ENCODE measurements at places on chromosomes 13 and 19. TPM values are rescaled to one million over a fixed set of nuclear protein-coding genes. Genes with fewer than 3 reads are reported as not detected.

- H3K4me3 ChIP-seq, result no peak overlapping the region
- no peak overlapping the region for H3K27ac ChIP-seq
- no peaks in the 10 kb centered on the region for H3K36me3 ChIP-seq
Observed at GRCh38 chr13:80840316-80840976, 499.5 kb upstream of the SPRY2 start.

The OVOL3 gene
- not detected for total RNA-seq

- peak within 1 kb of the TSS; percentile 93 for H3K4me3 ChIP-seq
- DNase-seq, result peak; percentile 89
- H3K36me3 ChIP-seq, result peaks cover 8% of the 10 kb centered on the region
- no peaks in the 10 kb centered on the region for H3K27me3 ChIP-seq
Observed at GRCh38 chr13:102773441-102774213, at the start of gene TEX30. Gene TEX30, minus strand, starts transcription at chr13:102773786. Its CDS starts 3,760 bp downstream, at chr13:102770026.

- no peaks in the 10 kb centered on the region for H3K36me3 ChIP-seq
- no peak overlapping the region for H3K27ac ChIP-seq
- peaks cover 49% of the 10 kb centered on the region for H3K27me3 ChIP-seq
- peaks cover 8% of the 10 kb centered on the region for H3K4me1 ChIP-seq
Observed at GRCh38 chr19:1673645-1674292, 21.4 kb upstream of the TCF3 start.

- DNase-seq, result no peak
- no peak overlapping the region for H3K4me3 ChIP-seq
- H3K27me3 ChIP-seq, result no peaks in the 10 kb centered on the region
- no peaks in the 10 kb centered on the region for H3K4me1 ChIP-seq
- no peak overlapping the region for H3K27ac ChIP-seq
Observed at GRCh38 chr19:23996549-23996948, 81.9 kb downstream of the ZNF726 start.

The POLD1 gene
- 158 TPM for total RNA-seq

The VSTM2B gene
- not detected for total RNA-seq

DNA sequence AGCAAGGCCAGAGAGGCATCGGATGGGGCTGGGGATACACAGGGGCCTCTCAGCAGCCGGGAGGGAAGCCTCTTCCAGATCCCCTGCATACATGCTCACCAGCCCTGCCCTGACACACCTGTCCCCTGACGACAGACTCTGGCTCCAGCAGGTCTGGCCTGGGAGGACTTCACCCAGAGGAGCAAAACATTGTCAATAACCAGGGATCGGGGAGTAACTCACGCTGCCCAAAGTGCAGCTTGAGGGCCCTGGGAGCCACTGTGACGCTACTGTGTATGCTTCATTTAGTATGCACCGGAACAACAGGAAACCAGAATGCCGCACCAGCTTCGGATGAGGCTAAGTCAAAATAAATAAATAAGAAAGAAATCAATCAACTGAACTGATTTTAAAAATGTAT is 12.4 kb upstream of the CD22 start:
- H3K4me3 ChIP-seq, result no peak overlapping the region
- H3K36me3 ChIP-seq, result no peaks in the 10 kb centered on the region
- no peak overlapping the region for H3K27ac ChIP-seq
- H3K4me1 ChIP-seq, result peaks cover 7% of the 10 kb centered on the region

The TEX101 gene
- not detected for total RNA-seq

GRCh38 chr19:28322945-28323344 is 890.0 kb downstream of the UQCRFS1 start:
- H3K27ac ChIP-seq, result no peak overlapping the region
- DNase-seq, result no peak
- H3K27me3 ChIP-seq, result no peaks in the 10 kb centered on the region
- no peak overlapping the region for H3K4me3 ChIP-seq

The KRTDAP gene
- not detected for total RNA-seq

The F2RL3 gene
- 0.59 TPM for total RNA-seq

- peaks cover 6% of the 10 kb centered on the region for H3K4me1 ChIP-seq
- DNase-seq, result no peak
- no peak overlapping the region for H3K27ac ChIP-seq
- no peak overlapping the region for H3K4me3 ChIP-seq
- H3K36me3 ChIP-seq, result no peaks in the 10 kb centered on the region
- H3K27me3 ChIP-seq, result peaks cover 10% of the 10 kb centered on the region
Observed at GRCh38 chr19:34118879-34119748, 53.2 kb upstream of the LSM14A start.

The DENND1C gene
- total RNA-seq, result 100 TPM

- no peaks in the 10 kb centered on the region for H3K27me3 ChIP-seq
- H3K27ac ChIP-seq, result no peak overlapping the region
- no peak for DNase-seq
- peaks cover 1% of the 10 kb centered on the region for H3K36me3 ChIP-seq
Observed at GRCh38 chr19:23531231-23531790, 136.0 kb upstream of the ZNF91 start.

- no peaks in the 10 kb centered on the region for H3K36me3 ChIP-seq
- no peaks in the 10 kb centered on the region for H3K4me1 ChIP-seq
- H3K4me3 ChIP-seq, result no peak overlapping the region
- no peak for DNase-seq
Observed at GRCh38 chr13:33932769-33933406, 114.9 kb downstream of the RFC3 start.

DNA sequence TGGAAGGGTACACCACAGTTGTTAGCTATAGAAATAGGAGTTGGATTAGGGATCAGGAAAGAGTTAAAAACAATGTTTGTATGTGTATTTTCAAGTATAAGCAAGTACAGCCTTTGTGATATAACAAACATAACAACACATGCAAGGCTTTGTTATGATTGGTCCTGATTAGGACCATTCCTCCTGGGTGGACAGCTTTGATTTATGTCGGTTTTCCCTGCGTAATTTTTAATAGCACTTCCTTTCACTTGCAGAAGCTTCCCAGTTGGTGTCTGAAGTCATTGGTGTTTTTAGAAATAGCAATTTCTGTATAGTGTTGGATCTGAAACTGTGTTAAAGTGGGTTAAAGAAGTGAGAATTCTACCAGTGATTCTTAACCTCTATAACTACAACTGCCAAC is 10.0 kb downstream of the FNDC3A start:
- DNase-seq, result no peak
- no peak overlapping the region for H3K27ac ChIP-seq
- peaks cover 9% of the 10 kb centered on the region for H3K4me1 ChIP-seq
- no peaks in the 10 kb centered on the region for H3K27me3 ChIP-seq
- no peak overlapping the region for H3K4me3 ChIP-seq

- peaks cover 4% of the 10 kb centered on the region for H3K27me3 ChIP-seq
- H3K4me1 ChIP-seq, result peaks cover 31% of the 10 kb centered on the region
- H3K36me3 ChIP-seq, result peaks cover 20% of the 10 kb centered on the region
- no peak overlapping the region for H3K4me3 ChIP-seq
- no peak for DNase-seq
- H3K27ac ChIP-seq, result no peak overlapping the region
Observed at GRCh38 chr13:50531917-50532899, 311.3 kb downstream of the DLEU7 start.

DNA sequence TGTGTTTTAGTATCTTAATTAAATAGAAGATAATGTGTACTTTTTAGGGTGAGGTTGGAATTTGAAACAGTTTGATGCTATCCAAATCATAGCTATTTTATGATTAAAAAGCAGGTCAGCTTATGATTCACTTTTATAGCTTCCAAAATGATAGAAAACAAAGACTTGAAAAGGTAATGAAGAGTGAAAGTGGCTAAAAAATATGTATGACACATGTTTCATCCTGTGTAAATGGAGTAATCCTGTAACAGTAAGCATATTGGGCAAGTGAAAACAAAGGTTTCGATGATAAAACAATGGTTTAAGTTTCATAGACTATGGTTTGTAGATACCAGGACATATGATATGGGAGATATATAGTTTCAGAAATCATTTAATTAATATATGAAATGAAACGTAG is 456.2 kb downstream of the PCDH20 start:
- no peaks in the 10 kb centered on the region for H3K36me3 ChIP-seq
- DNase-seq, result no peak
- no peak overlapping the region for H3K4me3 ChIP-seq
- no peaks in the 10 kb centered on the region for H3K4me1 ChIP-seq
- no peak overlapping the region for H3K27ac ChIP-seq
- H3K27me3 ChIP-seq, result no peaks in the 10 kb centered on the region

DNA sequence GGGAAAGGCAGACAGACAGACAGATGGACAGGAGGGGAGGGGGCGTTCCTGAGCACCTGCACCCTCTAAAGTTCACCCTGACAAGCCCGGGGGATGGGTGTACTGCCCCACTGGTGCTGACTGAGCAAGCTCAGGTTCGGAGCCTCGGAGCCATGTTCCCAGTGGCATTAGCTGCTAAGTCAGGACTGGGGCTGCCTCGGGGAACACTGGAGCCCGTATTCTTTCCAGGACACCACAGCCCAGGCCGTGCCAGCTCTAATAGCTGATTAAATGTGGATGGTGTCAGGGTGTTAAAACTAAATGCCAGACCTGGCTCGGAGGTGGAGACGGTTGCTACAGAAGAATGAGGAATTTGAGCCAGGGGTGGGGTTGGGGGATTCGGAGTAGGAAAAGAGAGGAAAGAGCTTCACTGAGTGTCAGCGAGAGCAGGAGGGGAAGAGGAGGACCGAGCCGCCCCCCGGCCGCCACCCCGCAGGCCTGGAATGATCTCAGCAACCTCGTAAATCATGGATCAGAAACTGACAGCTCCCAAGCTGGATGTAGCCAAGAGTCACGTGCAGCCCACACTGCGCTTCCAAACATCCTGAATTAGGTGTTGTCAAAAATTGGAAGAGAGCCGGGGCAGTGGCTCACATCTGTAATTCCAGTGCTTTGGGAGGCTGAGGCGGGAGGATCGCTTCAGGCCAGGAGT is 10.4 kb downstream of the MAP2K2 start:
- no peaks in the 10 kb centered on the region for H3K27me3 ChIP-seq
- H3K36me3 ChIP-seq, result peaks cover 65% of the 10 kb centered on the region
- H3K4me3 ChIP-seq, result no peak overlapping the region
- no peak for DNase-seq
- peaks cover 73% of the 10 kb centered on the region for H3K4me1 ChIP-seq

The UGGT2 gene
- total RNA-seq, result not detected

DNA sequence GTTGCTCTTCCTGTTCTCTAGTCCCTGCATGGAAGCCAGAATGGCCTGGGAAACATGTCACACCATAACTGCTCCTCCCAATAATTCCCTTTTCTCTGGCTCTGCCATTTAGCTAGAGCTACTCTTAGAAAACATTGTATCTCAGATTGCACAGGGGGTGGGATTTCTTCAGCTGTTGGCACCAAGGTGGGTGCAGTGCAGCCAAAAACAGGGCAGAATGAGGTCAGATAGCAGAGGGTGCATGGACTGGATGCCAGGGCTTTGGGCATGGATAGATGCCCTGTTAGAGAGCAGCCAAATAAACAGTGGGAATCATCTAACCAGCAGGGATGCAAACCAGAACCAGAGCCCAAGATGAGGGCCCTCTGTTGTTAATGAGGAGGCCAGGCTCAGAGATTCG is 4.9 kb upstream of the AMER2 start:
- H3K36me3 ChIP-seq, result no peaks in the 10 kb centered on the region
- H3K27ac ChIP-seq, result no peak overlapping the region
- no peak overlapping the region for H3K4me3 ChIP-seq
- peaks cover 59% of the 10 kb centered on the region for H3K27me3 ChIP-seq
- peaks cover 2% of the 10 kb centered on the region for H3K4me1 ChIP-seq
- no peak for DNase-seq

- no peaks in the 10 kb centered on the region for H3K27me3 ChIP-seq
- no peak overlapping the region for H3K4me3 ChIP-seq
- no peak for DNase-seq
- no peaks in the 10 kb centered on the region for H3K4me1 ChIP-seq
Observed at GRCh38 chr13:93270769-93271742, 44.4 kb downstream of the GPC6 start.

DNA sequence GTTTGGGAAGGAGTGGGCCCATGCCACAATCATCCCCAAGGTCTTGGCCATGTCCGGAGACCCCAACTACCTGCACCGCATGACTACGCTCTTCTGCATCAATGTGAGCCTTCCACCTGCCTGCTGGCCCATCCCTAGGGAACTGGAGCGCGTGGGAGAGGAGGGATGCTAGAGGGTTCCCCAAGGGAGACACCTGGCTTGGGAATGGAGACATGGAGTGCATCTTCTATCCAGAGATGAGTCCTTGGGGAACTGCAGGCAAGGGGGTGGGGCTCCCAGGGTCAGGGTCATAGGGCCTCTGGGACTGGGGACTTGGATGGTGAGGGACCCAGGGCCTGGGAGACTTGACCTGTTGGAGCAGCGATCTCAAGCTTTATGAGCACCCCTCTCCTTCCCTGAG is 31.2 kb downstream of the PPP2R1A start:
- no peaks in the 10 kb centered on the region for H3K27me3 ChIP-seq
- H3K4me3 ChIP-seq, result no peak overlapping the region
- peaks cover 9% of the 10 kb centered on the region for H3K4me1 ChIP-seq

- peaks cover 15% of the 10 kb centered on the region for H3K4me1 ChIP-seq
- H3K4me3 ChIP-seq, result no peak overlapping the region
- no peaks in the 10 kb centered on the region for H3K27me3 ChIP-seq
- H3K36me3 ChIP-seq, result peaks cover 68% of the 10 kb centered on the region
- no peak overlapping the region for H3K27ac ChIP-seq
- DNase-seq, result no peak
Observed at GRCh38 chr13:52026246-52026626, 1.7 kb downstream of the UTP14C start.

DNA sequence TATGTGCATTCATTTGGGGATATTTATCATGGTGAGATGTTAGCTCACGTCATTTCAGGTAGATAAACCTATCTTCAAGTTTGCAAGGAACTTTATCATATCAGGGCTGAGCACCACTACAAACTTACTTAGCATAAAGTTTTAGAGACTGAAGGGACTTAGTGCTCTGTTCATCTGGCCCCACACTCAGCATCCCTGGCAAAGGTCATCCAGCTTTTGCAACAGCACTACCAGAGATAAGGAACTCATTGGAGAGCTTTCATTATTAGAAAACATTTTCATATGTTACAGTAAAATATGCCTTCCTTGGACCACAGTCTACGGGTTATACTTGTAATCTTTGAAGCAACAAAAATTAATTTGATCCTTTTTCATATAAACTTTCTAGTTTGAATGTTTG is 263.4 kb downstream of the POU4F1 start:
- no peaks in the 10 kb centered on the region for H3K4me1 ChIP-seq
- no peak overlapping the region for H3K27ac ChIP-seq
- no peaks in the 10 kb centered on the region for H3K27me3 ChIP-seq
- H3K4me3 ChIP-seq, result no peak overlapping the region
- H3K36me3 ChIP-seq, result no peaks in the 10 kb centered on the region

- H3K36me3 ChIP-seq, result peaks cover 7% of the 10 kb centered on the region
- H3K4me3 ChIP-seq, result no peak overlapping the region
- no peak overlapping the region for H3K27ac ChIP-seq
- H3K4me1 ChIP-seq, result peaks cover 7% of the 10 kb centered on the region
- DNase-seq, result no peak
- H3K27me3 ChIP-seq, result no peaks in the 10 kb centered on the region
Observed at GRCh38 chr19:49887665-49888509, 8.8 kb downstream of the IL4I1 start.

GRCh38 chr13:55091172-55091571 is 2049.5 kb upstream of the PRR20A start:
- H3K4me1 ChIP-seq, result no peaks in the 10 kb centered on the region
- no peak overlapping the region for H3K27ac ChIP-seq
- H3K36me3 ChIP-seq, result no peaks in the 10 kb centered on the region
- H3K27me3 ChIP-seq, result no peaks in the 10 kb centered on the region

The IGFL1 gene
- total RNA-seq, result not detected

Data from activated CD8-positive, alpha-beta memory T cell treated with anti-CD3 and anti-CD28 coated beads, Interleukin-2, amount 10 ng/mL, durations not matched to agents 7 days and 5 days (primary cell).